Upper lobe of right lung (tissue), 1 donor: ENCODE measurements at places on chromosomes 5 and 9. TPM values are rescaled to one million over a fixed set of nuclear protein-coding genes. Genes with fewer than 3 reads are reported as not detected.

DNA sequence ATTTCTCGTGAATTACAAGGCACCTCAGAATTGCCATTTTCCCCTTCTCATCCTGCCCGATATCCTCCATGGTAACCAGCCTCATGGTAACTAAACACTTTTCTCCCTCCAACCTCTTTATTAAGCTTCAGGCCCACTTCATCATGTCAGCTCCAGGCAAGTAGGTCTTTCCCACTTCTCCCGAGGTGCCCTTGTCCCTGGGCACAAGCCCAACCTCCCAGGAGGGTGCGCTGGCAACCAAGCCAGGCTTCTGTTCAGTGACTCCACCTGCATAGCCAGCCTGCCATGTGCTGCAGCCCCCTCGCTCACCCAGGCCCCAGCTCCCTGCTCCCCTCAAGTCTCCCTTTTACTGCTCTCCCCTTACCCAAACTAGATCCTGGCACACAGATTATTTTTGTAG, 47.4 kb upstream of the AFAP1L1 start:
- H3K4me1 ChIP-seq = peaks cover 40% of the 10 kb centered on the region
- H3K4me3 ChIP-seq = no peak overlapping the region
- H3K27ac ChIP-seq = no peak overlapping the region
- no peaks in the 10 kb centered on the region for H3K36me3 ChIP-seq
- DNase-seq = no peak
- H3K27me3 ChIP-seq = no peaks in the 10 kb centered on the region

GRCh38 chr9:111916234-111916645, 19.6 kb downstream of the UGCG start:
- H3K27me3 ChIP-seq = no peaks in the 10 kb centered on the region
- no peak overlapping the region for H3K4me3 ChIP-seq
- H3K36me3 ChIP-seq = peaks cover 34% of the 10 kb centered on the region
- no peak for DNase-seq
- no peak overlapping the region for H3K27ac ChIP-seq

- peak overlapping the region; percentile 45 for H3K4me3 ChIP-seq
- peaks cover 99% of the 10 kb centered on the region for H3K27me3 ChIP-seq
- H3K4me1 ChIP-seq = peaks cover 20% of the 10 kb centered on the region
- peak; percentile 66 for DNase-seq
- no peaks in the 10 kb centered on the region for H3K36me3 ChIP-seq
- no peak overlapping the region for H3K27ac ChIP-seq
Measured at GRCh38 chr5:88674356-88675167, 208.4 kb downstream of the MEF2C start.

GRCh38 chr9:114911167-114911821, 19.1 kb downstream of the TNFSF8 start:
- H3K27me3 ChIP-seq = no peaks in the 10 kb centered on the region
- H3K27ac ChIP-seq = no peak overlapping the region
- H3K36me3 ChIP-seq = no peaks in the 10 kb centered on the region
- no peak overlapping the region for H3K4me3 ChIP-seq
- DNase-seq = no peak

- no peak overlapping the region for H3K4me3 ChIP-seq
- no peak overlapping the region for H3K27ac ChIP-seq
- no peaks in the 10 kb centered on the region for H3K4me1 ChIP-seq
- no peak for DNase-seq
- H3K27me3 ChIP-seq = no peaks in the 10 kb centered on the region
Measured at GRCh38 chr5:163357636-163358035, 79.8 kb upstream of the CCNG1 start.

- no peaks in the 10 kb centered on the region for H3K4me1 ChIP-seq
- no peak overlapping the region for H3K27ac ChIP-seq
- DNase-seq = no peak
- no peaks in the 10 kb centered on the region for H3K36me3 ChIP-seq
Measured at GRCh38 chr9:27671636-27672035, 98.4 kb upstream of the C9orf72 start.

GRCh38 chr5:17219006-17219422, 1.6 kb downstream of the BASP1 start:
- no peaks in the 10 kb centered on the region for H3K27me3 ChIP-seq
- no peak overlapping the region for H3K27ac ChIP-seq
- H3K4me3 ChIP-seq = peak overlapping the region; percentile 60

DNA sequence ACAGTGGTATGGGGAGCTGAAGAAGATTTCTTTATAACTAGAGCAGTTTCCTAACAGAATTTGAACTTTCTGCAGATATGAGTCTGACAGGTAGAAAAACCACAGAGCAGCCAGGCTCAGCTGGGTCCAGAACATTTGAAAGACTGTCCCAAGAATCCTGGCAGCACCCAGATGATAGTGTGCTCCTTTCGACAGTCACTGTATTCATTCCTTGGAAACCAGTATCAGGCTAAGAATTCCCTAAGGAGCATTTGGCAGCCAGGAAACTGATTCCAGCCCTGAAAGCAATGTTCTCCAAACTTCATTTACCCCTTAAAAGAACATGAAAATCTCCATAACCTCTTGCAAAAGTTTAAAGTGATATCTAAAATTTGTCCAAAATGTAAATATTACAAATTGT, 123.0 kb upstream of the MTAP start:
- H3K27me3 ChIP-seq = peaks cover 12% of the 10 kb centered on the region
- H3K4me1 ChIP-seq = no peaks in the 10 kb centered on the region
- H3K27ac ChIP-seq = no peak overlapping the region
- no peak overlapping the region for H3K4me3 ChIP-seq

DNA sequence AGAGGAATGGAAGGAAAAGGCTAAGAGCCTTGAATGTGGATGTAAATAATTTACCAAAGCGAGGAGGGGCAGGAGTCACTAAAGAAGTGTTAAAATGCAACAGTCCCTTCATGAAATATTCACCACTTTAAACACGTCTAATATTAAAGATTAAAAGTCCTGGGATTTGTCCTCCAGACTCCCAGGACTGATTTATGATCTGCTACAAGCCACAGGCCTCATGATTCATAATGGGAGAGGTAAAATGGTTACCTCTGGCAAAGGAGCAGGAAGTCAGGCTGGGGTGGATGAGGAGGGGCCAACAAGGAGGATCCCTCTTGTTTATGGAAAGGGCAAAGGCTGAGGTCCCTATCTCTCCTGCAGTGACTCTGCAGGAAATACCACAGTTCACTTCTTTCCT, 292.4 kb downstream of the TRIM32 start:
- H3K4me1 ChIP-seq = no peaks in the 10 kb centered on the region
- no peak overlapping the region for H3K4me3 ChIP-seq
- H3K27ac ChIP-seq = no peak overlapping the region

The DOLPP1 gene
- 13.2 TPM for total RNA-seq

The TERT gene
- total RNA-seq = not detected

The IGIP gene
- 17.3 TPM for total RNA-seq

The QRFP gene
- total RNA-seq = not detected
